ENCODE measurements at places on chromosomes 11 and 22.
A peak's percentile ranks its signal among the peaks of the same experiment; 100 is the strongest.

DNA sequence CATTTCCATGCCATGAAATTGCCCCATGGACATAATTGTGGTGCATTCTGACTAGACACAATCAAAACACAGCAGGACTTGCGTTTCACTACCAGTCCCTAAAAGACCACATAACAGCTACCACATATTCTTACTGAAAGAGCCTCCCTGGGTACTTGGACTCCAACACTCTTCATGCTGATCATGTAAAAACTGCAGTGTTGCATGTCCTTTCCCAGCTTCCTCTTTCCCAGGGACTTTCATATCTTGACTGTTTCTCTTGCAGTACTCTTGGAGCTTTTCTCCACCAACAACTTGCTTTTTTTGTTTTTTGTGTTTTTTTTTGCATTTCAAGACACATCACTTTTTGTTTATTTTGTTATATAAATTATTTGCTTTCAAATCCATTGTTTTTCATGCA is 22.9 kb downstream of the MS4A6E start:
- DNase-seq: no peak

DNA sequence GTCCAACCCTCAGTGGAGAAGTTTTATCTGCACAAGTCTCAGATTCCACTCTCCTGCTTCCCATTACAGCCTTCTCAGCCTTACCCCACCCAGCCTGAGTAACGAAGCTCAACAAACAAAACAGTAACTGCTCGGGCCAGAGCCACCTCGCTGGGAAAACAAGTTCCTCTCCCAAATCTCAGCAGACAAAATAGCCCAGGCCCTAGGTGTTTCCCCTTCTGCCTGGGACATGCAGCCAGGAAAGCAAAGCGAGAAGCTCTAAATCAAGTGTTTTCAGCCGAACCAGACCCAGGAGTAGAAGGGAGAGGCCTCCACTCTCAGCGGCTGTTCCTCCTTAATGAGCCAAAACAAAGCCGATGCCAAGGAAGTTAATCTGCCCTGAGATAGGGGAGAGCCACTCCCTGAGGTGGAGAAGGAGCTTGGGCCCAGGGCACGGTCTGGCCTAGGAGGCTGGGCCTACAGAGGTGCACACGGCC is 44.0 kb downstream of the LIF start:
- peak; percentile 58 for DNase-seq

- no peak for DNase-seq
Measured at GRCh38 chr11:31875866-31876560, 64.9 kb upstream of the PAX6 start.

DNA sequence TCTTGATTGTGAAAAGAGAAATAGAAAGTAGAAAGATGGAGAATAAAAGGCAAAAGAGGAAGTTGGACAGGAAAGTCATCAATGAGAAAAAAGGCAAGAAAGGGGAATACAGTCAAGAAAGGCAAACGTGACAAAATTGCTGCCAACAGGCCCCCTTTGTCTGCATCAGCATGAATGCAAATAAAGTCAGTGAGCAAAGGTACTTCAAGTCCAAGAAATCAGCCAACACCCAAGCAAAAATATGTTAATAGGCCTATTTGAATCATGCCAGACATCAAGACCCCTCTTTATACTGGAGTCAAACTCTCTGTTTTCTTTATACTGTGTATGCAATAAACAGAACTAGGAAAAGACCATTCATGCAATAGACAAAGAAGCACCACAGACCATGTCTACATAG is 34.3 kb downstream of the GUCY1A2 start:
- DNase-seq: no peak

DNA sequence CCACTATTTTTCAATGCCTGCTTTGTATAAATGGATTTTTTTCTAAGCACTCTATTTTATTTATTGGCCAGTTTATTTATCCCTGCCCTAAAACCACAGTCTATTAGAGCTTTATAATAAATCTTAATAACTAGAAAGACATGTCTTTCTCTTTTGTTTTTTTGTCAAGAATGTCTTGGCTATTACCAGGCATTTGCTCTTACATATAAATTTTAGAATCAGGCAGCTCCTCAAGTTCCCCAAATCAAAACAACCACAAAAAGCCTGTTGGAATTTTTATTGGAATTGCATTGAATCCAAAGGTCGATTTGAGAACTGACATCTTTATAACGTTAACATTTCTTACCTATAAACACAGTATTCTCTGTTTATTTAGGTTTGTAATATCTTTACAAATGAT is 85.8 kb upstream of the SC5D start:
- no peak for DNase-seq

GRCh38 chr11:116930177-116930576 is 92.8 kb upstream of the APOA1 start:
- peak; percentile 72 for DNase-seq

GRCh38 chr22:23767673-23768548 is at the start of gene CHCHD10:
Gene CHCHD10, minus strand, starts transcription at chr22:23767972. Its CDS starts 98 bp downstream, at chr22:23767874.
- peak; percentile 83 for DNase-seq

DNA sequence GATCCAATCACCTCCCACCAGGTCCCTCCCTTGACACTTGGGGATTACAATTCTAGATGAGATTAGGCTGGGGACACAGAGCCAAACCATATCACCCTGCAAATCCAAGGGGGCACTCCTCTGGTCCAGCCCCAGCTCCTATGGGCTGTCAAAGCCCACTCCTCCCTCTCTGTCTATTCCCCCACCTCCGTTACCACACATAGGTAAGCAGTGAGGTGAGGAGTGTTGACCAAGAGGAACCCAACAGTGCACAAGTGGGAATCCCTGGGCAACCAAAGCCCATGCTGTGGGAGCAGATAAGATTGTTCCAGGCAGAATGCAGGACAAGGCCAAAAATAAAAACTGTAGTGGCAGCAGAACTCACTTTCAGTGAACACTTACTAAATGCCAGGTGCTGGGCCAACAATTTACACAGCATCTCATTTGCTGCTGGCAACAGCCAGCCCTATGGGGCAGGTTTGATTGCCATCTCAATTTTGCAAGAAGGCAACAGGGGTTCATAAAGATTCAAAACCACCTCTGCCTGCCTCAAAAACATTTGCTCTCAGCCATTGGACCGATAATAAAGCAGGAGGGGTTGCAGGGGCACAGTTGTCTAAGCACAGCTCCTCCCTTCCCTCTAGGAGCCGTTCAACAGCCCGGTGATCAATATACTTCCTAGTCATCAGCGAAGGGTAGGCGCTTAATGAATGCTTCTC is 8.9 kb downstream of the SDF2L1 start:
- DNase-seq: no peak

GRCh38 chr11:32751381-32751780 is 43.1 kb downstream of the CCDC73 start:
- no peak for DNase-seq

DNA sequence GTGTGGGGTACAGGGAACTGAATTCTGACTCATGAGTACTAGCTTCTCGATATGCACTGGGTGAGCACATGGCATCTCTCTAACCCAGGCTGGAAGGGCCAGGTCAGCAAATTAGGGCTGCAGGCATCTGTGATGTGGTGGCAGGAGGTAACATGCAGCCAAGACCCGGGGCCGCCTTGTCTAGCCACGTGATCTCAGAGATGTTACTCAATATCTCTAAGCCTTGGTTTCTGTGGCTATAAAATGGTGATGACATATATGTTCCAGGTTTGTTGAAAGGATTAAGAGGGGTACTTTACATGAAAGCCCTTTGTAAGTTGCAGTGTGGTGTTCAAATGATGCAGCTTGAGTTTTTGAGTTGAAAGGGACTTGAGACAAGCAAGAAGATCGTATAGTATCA is 3.2 kb downstream of the ST14 start:
- DNase-seq: peak; percentile 48

GRCh38 chr11:122677256-122677655 is 21.7 kb downstream of the UBASH3B start:
- no peak for DNase-seq

- DNase-seq: no peak
Measured at GRCh38 chr11:71947498-71947897, 18.7 kb downstream of the RNF121 start.

DNA sequence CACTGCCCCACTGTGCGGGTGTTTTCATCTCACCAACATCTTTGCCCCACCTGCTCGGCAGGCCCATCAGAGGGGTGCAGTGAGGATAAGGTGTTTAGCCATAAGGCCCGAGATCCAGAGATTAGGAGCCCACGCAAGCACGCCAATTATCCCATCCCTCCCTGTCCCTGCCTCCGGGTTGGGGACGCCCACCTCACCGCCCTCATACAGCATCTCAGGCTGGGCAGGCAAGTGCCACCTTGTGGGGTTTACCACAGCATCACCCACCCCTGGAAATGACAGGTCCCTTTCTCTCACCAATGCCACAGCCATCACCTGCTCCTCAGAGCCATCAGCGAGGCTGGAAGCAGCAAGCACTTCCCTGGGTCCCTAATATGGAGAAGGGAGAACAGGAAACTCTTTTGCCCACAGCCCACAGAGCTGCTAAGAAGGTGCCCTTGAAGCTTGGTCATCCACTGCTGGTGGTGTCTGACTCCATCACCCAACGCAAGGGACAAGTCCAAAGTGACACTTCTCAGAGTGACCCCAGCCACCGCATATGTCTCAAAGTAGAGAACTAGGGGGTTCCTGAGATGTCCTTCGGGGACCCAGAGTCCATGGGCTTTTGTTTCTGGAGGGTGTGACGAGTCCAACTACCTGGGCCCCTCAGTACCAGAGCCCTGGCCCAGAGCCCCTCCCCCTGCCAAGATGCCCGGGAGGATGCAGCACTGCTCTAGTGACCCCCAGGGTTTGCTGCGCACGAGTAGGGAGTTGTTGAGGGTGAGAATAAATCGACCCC is 15.8 kb downstream of the VPS37C start:
- DNase-seq: no peak

GRCh38 chr11:118674082-118674435 is 5.4 kb downstream of the TREH start:
- no peak for DNase-seq

- no peak for DNase-seq
Measured at GRCh38 chr11:128757235-128757711, 63.4 kb downstream of the FLI1 start.

DNA sequence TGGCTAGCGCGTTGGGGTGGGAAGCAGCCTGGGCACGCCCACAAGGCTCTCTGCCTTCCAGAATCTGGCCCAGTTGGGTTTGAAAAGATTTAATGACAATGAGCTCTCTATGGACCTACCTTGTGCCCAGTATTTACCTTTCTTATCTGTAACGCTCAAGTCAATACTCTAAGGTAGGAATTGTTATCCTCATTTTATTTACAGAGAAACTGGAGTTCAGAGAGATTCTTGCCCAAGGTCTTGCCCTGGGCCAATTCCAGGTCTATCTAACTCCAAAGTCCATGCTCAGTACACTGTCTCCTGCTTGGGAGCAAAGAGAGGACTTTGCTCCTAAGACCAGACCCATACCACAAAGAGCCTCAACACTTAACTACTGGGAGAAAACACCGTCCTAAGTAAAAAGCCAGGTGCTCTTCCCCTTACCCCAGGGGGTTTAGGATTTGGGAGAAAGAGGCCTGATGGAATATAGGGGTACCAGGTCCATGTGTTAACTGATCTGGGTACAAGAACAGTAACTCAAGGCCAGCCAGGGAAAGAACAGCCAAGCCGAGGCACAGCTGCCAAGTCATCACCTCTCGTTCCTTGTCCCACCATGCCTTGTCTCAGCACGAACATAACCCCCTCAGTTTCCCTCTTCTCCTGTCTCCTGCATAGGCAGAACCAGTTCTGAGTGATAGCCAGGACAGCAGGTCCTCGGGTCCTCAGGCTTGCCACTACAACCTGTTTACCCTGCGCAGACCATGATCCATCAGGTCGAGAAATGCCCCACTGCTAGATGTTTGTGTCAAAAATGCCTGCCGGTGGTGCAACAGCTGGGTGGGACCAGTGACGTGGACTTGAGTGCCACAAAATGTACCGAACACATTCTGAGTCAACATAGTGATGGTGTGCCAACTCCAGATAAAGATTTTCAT is 14.6 kb downstream of the APOA4 start:
- no peak for DNase-seq

DNA sequence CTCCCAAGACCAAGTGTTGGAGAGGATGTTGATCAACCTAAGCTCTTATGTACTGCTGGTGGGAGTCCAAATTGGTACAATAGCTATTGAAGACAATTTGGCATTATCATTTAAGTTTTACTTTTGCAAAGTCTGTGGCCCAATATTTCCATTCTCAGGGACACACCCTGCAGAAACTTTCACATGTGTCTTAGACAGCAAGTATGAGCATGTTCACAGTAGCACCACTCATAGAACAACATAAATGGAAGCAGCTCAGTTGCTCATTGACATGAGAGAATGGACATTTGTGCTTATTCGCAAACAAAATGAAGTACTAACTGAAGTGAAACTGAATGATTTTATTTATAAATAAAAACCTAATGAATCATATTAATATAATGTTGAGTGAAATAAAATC is 135.5 kb downstream of the NOX4 start:
- no peak for DNase-seq

GRCh38 chr22:41828516-41828915 is 4.4 kb upstream of the SREBF2 start:
- DNase-seq: no peak

- no peak for DNase-seq
Measured at GRCh38 chr11:66112601-66113499, 42.8 kb downstream of the PACS1 start.

DNA sequence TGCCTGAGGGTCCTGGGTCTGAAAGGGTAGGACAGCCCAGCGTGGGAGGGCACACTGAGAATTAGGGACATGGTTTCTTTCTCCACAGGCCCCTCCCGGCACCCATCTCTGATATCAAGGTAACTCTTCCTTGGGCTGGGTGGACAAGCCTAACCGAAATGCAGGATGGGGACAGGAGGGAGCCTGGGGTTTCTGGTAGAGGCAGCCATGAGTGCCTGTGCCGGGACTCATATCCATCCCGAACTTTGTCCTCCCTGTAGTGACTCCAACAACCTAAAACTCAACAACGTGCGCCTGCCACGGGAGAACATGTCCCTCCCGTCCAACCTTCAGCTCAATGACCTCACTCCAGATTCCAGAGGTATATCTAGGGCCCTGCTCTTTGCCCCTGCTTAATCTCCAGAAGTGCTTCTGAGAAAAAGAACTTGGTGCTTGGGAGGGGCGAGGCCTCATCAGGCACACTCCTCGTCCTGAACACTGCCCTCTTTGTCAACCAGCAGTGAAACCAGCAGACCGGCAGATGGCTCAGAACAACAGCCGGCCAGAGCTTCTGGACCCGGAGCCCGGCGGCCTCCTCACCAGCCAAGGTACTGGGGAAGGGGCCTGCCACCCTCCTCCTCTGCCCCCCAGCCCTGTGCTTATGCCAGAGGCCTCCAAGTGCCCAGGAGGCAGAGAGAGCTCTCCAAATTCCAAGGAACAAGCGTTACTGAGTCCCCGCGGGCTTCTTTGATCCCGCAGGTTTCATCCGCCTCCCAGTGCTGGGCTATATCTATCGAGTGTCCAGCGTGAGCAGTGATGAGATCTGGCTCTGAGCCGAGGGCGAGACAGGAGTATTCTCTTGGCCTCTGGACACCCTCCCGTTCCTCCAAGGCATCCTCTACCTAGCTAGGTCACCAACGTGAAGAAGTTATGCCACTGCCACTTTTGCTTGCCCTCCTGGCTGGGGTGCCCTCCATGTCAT is 3.1 kb downstream of the TMEM25 start:
- DNase-seq: no peak

- DNase-seq: no peak
Measured at GRCh38 chr11:48124880-48125279, 91.7 kb upstream of the OR4B1 start.
